ENCODE measurements at places on chromosomes 1 and 21.

- DNase-seq: no peak
Observed at GRCh38 chr1:40620586-40621210, 44.8 kb downstream of the RIMS3 start.

DNA sequence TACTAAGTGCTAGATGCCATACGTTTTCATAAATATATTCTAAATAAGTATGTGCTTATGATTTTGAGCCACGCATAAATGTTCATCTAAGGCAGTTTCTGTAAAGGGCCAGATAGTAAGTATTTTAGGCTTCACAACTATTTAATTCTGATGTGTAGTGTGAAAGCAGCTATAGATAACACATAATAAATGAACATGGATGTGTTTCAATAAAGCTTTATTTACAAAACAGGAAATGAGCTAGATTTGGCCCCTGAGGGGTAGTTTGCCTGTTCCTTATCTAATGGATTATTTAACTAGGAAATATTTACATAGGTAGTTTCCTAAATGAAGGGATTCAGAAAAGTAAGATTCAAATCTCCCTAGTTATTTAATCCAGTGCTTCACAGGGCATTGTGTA lies 557.6 kb upstream of the PKN2 start:
- DNase-seq: no peak

GRCh38 chr1:30466026-30466425 lies 257.4 kb downstream of the MATN1 start:
- no peak for DNase-seq

- DNase-seq: peak; percentile 69
Observed at GRCh38 chr1:24925082-24925779, 4.8 kb downstream of the RUNX3 start.
